ENCODE measurements at places on chromosomes 12 and 14.

- no peak for DNase-seq
Measured at GRCh38 chr12:92085736-92086040, 60.0 kb downstream of the BTG1 start.

GRCh38 chr12:34606749-34607519, 584.6 kb downstream of the ALG10 start:
- no peak for DNase-seq

- no peak for DNase-seq
Measured at GRCh38 chr12:106132175-106133135, 6.3 kb downstream of the NUAK1 start.

DNA sequence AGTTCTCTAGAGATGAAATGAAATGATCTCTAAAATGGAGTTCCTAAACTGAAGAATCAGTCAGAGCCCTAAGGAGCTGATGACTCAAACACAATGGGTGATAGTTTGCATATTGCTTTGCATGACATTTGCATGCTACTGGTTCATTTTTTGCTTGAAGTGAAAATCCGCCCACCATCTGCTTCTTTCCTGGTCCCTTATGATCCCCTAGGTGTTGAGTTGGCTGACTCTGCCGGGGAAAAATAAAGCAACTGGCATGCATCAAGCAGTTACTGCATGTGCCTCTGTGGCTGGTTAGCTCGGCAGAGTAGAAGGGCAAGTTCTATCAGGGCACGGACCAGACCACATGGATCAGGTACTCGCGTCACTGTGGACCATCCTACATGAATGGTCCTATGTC, 151.1 kb downstream of the PPM1H start:
- DNase-seq, result no peak

GRCh38 chr12:1206118-1206734, 215.2 kb downstream of the ERC1 start:
- no peak for DNase-seq

DNA sequence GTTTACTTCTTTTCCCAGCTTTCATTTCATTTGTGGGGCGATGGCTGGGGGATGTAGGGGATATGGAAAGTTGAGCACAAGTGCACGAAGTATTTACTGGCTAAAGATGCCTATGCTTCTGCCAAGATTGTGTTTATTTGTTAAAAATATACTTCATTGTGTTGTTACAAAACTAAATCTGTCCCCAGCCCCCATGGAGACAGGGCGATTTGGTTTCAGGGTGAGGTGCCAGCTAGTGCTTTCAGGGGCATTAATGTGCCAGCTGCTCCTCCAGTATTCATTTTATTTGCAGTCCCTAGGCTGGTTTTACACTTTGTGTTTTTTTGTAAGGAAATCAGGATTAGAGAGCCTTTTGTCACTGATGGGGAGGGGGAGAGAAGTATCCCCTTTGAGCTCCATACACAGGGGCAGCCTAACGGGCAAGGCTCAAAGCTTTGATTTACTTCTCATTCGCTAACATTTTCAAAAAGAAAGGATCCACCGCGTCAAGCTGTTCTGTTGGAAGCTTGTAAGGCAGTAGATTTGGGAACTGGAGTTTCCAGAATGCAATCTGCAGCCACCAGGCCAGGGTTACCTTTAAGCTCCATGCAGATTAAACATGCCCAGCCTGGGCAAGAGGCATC, 198.7 kb upstream of the PLEKHG7 start:
- no peak for DNase-seq

- no peak for DNase-seq
Measured at GRCh38 chr12:62977418-62977817, 42.5 kb upstream of the PPM1H start.

GRCh38 chr12:91561301-91561957, 378.8 kb upstream of the DCN start:
- DNase-seq, result no peak

DNA sequence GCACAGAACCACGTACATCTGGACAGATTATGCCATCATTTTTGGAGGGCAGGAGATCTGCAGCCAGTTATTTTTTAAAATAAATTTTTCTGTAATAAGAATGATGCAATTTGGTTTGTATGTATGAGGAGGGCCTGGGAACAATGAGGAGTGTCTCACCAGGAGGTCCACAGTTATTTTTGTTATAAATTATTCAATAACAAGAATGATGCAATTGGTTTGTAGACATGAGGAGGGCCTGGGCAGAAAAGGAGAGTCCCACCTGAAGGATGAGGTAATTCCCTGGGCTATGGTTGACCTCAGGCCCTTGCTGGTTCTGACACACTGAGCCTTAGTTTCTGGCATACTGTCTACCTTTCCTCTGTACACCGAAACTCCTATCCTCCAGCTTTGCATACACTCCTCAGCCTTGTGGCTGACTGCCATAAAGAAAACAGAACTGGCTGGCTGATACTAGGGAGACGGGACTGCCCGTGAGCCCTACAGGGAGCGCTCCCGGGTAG, 9.0 kb upstream of the DCD start:
- no peak for DNase-seq

DNA sequence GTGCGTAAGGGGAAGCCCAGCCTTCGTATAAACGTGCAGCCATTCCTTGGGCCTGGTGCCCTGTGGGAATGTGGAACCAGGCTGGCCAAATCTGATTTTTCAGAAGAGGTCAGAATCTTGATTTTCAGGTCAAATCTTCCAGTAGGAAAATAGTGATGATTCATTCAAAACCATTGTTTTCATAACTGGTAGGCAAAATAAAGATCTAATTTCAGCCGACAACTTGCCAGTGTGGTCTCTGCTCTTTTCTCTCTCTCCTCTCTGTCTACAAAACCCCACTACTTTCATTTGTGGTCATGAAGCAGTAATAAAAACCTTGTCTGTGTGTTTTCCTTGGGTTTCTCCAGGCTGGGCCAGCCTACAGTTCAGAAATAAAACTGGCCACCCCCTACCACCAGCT, 135.1 kb downstream of the RBM19 start:
- DNase-seq, result no peak

DNA sequence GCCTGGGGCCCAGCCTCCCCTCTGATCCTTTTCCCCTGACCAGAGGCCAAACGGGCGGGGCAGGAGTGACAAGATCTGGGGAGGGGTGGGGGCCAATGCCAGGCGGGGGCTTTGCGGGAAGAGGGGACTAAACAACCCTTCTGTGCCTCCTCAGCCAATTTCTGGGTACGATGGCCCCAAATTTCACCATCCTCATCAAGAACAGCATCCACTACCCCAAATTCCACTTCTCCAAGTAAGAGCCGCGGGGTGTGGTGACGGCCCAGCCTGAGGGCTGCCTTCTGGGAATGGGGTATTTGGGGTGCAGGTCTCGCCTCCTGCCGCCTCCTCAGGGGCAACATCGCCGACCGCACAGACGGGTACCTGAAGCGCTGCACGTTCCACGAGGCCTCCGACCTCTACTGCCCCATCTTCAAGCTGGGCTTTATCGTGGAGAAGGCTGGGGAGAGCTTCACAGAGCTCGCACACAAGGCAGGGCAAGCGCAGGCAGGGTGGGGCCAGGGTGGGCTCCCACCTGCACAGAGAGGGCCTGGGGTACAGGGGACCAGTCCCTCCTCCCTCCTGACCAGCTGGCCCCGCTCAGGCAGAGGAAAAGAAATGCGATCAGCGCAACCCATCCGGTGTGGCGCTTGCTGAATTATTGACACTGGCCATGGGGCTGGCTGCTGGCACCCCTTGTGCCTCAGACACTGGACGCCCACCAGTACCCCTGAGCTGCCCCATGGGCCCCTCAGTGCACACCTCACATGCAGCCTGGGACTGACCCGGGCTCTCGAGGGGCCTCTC, 1.7 kb downstream of the P2RX2 start:
- no peak for DNase-seq
